ENCODE measurements at places on chromosomes 1 and 21.

DNA sequence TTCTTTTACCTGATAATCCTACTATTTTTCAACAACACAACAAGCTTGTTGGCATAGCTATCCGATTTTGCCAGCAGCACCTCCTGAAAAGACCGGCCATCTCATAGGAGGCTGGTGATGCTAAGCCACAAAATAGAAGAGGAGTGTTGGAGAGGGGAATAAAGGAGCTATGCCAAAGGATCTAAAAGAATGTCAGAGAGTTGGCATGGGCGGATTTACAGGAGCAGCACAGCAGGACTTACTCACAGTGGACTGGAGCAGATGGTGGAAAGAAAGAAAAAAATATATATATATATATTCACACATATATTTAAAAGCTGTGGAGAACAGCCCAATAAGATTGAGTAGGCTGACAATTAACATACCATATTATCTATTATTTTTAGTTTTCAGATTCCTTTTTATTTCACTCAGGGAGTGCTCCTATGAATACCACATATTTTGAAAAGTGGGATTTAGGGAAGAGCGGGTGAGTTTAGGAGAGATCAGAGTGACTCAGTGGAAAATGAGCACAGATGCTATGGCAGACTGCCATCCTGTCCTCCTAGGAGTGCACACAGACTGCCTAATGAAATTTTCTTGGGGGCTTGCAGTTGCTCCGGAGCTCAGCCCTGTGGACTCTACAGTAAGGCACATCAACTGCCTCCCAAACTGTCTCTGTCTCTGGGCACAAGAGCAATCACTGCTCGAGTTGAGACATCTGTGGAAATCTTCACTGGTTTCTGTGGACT, 394.4 kb upstream of the CHRM3 start:
- no peak for DNase-seq

- no peak for DNase-seq
These were observed 73.5 kb downstream of the SGIP1 start for GRCh38 chr1:66607458-66607857.

DNA sequence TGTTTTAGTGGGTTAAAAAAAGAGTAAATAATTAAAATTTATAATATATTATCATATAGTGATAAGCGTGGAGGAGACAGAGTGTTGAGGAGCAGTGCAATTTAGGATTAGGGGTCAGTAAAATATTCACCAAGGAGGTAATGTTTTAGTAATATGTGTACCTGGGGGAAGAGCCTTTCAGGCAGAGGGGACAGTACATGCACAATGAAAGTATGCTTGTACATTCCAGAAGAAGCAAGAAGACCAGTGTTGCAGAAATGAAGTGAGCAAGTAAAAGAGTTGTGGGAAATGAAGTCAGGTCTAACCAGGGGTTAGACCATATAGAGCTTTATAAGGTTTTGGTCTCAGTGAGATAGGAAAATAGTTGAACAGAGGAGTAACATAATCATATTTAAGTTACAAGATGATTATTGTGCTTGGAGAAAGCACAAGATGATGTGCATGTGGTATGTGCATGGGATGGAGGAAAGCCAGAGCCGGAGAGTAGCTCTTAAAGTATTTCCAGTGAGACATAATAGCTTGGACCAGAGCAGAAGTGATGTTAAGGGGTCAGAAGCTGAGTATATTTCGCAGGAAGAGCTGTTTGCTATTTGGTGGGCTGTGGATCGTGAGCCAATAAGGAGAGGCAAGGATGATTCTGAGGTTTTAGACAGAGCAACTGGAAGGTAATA, 44.8 kb downstream of the SNX7 start:
- no peak for DNase-seq

DNA sequence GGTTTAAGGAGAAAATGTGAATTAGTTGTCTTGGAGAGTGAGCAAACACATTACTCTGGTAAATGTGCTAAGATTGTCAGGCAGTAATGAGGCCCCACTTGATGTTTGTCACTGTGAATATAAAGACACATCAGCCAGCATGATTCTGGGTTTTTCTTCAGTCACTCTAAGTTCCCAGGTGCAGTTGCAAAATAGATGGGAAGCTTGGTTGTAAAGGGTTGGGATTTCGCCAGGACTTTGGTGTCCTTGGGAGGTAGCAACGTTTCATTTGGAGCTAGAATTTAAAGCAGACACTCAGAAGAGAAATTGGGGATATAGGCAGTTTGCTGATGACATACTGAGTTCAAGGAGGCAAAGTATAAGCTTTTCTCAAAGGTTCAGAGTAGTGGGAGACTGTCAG, 154.3 kb downstream of the MAST2 start:
- DNase-seq: no peak

GRCh38 chr1:220873868-220874655, 5.2 kb upstream of the HLX start:
- DNase-seq: peak; percentile 67

GRCh38 chr1:221069178-221069903, 190.1 kb downstream of the HLX start:
- peak; percentile 86 for DNase-seq

DNA sequence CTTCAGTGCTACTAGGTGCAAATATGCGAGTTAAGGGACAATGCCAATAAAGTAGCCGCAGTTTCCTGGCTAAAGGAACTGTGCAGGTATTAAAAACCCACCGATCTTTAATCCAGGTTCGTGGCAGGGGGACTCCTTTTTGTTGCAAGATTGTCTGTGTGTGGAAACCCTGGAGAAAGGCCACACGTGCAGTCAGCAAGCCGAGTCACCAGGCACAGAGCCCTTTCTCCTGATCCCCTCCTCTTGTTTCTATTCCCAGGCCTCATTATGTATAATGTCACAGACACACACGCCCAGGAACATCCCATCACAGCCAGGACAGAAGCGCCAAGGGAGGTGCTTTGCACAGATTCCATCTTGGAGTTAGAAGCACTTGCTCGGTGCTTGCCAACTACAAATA, 528.9 kb downstream of the KIF26B start:
- DNase-seq: no peak

DNA sequence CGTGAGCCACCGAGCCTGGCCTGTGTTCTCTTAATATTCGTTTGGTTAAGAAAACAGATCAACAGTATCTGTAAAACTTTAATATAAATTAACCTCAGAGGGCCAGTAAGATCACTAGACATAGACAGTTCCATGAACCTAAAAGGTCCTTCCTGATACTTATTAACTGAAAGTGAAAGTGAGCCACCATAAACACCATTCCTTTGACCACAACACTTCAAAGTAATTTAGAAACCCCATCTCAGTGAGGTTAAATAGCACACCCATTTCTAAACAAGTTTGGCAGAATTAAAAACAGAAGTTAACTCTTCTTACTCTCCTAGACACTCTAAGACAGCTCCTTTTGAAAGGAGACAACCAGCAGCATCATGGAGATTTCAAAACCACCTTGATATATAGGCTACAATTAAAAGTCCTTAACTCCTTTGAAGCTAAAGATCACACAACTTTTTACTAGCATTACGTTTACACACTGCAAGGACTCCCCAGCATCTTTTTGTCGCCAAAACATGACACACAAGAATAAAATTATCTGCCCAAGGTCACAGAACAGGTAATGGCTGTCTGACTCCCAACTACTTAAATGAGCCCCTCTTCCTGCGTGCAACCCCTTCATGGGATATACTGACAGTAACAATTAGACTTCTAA, 2.2 kb downstream of the RNF19B start:
- DNase-seq: peak; percentile 81

DNA sequence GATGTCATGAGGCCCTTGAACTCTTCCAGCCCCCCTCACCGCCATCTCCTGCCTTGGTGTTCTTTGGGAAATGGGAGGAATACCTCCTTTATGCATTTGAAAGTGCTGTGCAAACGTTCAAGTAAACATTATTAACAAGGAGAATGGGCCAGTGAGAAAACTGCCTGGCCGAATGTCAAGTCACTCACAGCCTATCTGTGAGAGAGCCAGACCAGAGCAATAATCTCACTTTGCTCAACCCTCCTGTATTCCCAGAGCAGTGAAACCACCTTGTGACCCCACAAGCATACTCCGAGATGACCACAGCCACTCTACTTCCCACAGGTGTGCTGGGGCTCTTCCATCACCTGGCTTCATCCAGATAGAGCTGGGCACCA, 5.2 kb downstream of the TAL1 start:
- DNase-seq: no peak

GRCh38 chr1:218546314-218546713, 201.2 kb downstream of the TGFB2 start:
- no peak for DNase-seq

DNA sequence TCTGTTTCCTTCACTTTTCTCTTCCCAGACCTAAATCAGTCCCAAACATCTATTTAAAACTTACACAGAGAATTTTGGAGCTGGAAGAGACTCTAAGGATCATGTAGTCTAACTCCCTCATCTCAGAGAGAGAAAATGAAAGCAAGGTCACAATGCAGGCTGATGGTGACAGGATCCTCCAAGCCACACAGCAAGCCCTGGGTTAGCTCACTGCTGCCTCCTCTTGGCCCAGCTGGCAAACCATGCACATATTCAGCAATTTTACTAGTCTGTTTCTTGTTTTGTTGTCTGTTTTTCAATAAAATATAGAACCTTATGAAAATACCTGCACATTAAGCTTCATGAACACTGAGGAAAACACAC, 27.7 kb upstream of the LY9 start:
- DNase-seq: peak; percentile 91

DNA sequence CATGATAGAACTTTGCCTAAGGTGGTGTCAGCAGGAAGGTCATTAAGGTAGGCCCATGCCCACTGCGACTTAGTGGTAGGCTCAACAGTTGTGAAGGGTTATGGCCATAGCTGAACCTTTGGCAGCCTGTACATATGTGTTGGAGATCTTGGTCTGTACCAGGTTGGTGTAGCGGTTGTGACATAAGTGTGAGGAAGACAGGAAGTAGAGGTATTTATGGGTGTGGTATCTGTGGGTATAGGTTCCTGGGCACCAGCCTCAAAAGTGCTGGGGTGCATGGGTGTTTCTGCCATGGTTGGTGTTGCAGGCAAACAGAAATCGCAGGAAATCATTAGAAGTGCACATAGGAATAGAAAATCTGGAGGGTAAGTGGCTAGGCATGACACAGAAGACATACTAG, 18.6 kb upstream of the LRIF1 start:
- DNase-seq: no peak

GRCh38 chr1:189658381-189658780, 819.3 kb downstream of the BRINP3 start:
- no peak for DNase-seq

GRCh38 chr1:226568077-226568831, 19.7 kb downstream of the STUM start:
- no peak for DNase-seq

DNA sequence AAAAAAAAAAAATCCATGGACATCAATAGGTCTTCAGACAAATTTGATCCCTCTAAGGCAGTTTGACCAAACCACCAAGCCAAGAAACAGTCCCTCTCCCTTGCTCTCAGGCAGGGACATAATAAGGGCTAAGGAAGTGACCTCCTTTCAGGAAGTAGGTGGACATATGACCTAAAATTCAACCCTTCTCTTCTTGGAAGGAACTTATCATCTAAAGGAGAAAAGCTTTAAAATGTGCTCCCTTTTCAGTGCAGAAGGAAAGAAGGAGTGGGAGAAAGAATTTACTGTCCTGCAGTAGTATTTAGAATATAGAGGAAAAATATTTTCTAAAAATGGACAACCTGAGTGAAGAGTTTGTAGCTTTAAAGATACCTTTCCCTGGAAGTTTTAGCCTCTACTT, 118.1 kb downstream of the DTL start:
- peak; percentile 19 for DNase-seq

- peak; percentile 40 for DNase-seq
These were observed 10.5 kb downstream of the FAAH start for GRCh38 chr1:46404482-46405196.

DNA sequence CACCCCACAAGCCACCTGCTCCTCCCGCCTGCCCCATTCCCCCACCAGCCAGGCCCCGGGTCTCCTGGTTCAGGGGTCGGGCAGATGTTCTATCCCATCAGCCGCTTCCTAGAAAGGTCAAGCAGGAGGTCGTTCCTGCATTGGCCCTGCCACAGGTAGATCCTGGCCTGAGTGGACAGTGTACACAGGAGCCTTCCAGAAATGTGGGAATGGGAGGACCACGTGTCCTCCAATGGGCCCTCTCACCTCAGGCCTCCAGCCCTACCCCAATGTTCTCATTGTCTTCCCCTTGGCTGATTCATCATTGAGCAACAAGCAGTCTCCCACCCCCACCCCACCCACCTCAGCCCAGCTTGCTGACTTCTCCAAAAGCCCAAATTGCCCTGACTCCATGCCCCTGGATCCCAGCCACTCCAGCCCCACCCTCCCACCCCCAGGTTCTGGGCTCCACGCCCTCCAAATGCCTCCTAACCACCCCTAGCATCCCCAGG, 2.1 kb downstream of the S100A16 start:
- DNase-seq: peak; percentile 59

GRCh38 chr21:17396948-17397347, 115.9 kb upstream of the CXADR start:
- DNase-seq: no peak

GRCh38 chr1:114671939-114672275, 2.1 kb upstream of the DENND2C start:
- DNase-seq: no peak

DNA sequence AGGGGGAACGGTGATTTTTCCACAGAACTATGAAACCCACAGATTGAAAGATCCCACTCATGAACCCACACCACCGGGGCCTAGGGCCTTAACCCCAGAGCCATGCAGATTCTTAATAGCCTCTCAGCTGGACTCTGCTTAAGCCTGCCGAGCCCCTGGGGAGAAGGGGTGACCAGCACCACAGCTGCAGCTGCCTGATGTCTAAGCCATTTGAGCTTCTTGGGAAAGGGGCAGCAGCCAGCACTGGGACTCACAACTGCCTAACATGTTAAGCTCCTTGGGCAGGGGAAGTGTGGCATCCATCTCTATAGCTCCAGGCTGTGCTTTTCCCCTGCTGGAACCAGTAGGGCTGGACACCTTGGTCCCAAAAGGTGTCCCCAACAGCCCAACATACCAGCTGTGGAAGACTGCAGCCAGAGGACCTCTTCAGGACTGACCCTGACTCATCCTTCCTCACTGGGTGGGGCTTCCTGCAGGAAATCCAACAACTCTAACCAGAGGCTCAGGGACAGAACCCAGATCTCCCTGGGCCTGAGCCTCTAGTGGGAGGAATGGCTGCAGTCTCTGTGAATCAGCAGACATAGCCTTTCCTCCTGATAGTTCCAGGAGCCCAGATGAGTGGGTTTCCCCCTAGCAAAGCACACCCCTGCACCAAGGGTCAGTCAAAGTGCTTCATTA, 34.6 kb upstream of the FMO3 start:
- no peak for DNase-seq

GRCh38 chr1:36285443-36286101, 20.6 kb upstream of the SH3D21 start:
- DNase-seq: peak; percentile 84

GRCh38 chr1:6157528-6158174, 22.5 kb downstream of the CHD5 start:
- DNase-seq: no peak

- no peak for DNase-seq
These were observed 5.3 kb upstream of the DENND4B start for GRCh38 chr1:153951801-153952200.
